ENCODE measurements at places on chromosomes 2 and 18.

DNA sequence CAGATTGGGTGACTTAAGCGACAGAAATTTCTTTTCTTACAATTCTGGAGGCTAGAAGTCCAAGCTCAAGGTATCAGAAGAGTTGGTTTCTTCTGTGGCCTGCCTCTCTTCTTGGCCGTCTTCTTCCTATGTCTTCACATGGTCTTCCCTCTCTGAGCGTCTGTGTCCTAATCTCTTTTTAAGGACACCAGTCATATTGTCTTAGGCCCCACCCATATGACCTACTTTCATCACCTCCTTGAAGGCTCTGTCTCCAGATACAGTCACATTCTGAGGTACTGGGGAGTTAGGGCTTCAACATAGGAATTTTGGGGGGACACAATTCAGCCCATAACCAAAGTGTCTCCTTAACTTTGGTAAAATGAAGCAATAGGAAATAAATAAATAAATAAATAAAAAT lies 110.9 kb upstream of the EPC2 start:
- DNase-seq = no peak

- DNase-seq = no peak
These were observed 405.1 kb upstream of the CWC22 start for GRCh38 chr2:180412219-180412618.

DNA sequence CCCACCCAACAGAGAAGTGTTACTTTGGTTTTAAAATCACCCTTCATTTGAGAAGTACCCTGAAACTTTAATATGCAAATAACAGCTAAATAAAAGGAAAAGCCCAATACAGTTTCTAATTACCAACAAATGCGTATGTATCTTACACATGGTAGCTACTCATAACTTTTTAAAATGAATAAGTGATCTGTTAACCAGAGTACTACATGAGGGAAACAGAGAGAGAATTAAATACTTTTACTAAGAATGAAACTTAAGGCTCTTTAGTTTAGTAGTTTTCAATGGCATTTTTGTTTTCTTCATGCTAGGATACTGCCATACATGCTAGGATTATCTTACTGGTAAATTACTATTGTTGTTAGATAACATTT lies 39.1 kb upstream of the NABP1 start:
- no peak for DNase-seq

DNA sequence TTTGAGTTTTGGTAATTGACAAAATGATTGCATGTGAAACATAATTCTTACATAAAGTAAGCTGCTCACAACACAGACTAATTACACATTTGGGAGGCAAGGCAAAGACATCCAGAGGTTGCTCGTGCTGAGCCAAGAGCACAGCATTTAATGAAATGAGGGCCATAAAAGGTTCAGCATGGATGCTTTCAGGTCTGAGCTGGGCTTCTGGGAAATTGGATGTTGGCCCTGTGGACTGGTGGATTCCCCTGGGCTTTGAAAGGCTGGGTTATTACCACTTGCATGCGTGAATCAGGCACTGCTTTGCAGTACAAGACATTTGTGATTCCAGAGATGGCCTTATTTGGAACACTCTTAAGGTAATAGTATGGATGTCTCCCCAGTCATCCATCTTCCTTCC lies 533.5 kb upstream of the NRP2 start:
- DNase-seq = no peak

DNA sequence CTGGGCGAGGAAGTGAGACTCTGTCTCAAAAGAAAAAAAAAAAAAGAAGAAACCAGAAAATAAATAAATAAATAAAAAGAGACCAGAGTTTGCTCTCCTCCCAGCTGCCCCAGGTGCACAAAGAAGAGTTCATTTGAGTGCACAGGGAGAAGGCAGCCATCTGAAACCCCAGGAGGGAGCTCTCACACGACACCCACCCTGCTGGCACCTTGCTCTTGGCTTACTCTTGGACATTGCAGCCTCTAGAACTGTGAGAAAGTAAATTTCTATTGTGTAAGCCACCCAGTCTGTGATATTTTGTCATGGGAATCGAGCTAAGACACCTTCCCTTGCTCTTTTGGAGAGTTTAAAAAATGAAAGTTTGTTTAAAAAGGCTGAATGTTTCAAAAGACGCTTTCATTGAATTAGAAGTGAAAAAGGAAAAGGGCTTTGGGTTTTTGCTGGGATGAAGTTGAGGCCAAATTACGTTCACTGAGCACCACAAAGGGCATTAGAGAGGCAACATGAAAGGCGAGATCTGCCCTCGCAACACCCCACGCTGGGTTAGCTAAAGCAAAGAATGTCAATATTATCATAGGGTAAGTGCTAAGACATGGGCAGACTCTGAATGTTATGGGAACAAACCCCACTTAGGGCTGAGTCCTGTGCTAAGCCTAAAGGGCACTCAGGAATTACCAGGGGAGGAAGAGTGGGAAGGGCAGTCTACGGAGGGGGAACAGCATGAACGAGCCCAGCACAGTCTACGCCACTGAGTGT lies 128.9 kb upstream of the RIOK3 start:
- DNase-seq = no peak

Data from RWPE1 (cell line).